ENCODE measurements at places on chromosomes 4 and X.

DNA sequence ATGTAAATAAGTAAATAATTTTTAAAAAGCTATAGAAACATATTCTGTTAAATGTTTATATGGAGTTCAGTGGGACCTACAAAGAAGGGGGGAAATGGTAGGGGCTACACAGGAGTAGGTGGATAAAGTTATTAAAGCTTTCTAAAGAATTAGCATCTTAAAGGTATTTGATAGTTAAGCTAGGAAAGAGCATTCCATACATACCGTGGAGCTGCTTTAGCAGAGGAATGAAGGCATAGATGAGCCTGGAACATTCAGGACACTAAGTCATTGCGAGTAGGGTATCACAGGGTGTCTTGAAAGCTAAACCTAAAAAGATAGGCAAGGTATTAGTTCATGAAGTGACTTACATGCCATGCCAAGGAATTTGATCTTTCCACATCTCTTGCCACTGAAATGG lies 60.4 kb downstream of the SLC10A6 start:
- DNase-seq = no peak

- no peak for DNase-seq
These were observed 186.4 kb downstream of the PPP4R3C start for GRCh38 chrX:27276751-27277150.

DNA sequence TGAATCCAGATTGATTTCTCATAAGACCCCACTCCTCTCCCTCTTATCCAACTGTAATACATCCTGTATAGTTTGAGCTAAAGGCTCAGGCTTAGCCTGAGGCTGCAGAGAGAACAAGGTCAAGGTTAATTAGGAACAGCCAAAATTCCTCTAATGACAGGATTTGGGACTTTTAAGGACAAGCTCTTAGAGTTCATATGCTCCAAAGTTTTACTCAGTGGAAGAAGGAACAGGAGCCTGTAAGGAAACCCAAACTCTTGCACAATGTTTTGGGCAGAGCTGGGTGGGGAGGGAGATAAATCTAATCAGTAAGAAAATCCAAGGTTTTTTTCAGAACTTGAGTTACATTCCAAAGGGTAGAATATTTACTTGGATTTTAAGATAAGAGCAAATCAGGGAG lies 238.8 kb downstream of the QDPR start:
- no peak for DNase-seq

DNA sequence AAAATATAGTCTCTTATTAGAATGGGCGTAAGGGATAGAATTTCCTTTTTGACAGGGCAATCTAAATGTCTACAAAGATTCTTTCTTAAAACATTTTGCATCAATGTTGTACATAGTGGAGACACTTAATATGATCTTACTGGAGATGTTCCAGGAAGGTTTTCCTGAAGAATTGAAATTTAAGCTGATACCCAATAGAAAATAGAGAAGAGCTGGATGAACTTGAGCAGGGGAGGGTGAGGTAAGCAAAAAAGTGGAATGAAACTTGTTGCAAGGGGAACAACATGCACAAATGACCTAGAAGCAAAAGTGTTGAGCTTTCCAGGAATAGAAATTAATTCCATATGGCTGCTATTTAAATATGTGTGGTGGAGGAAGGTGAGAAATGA lies 19.7 kb downstream of the SLAIN2 start:
- DNase-seq = no peak

DNA sequence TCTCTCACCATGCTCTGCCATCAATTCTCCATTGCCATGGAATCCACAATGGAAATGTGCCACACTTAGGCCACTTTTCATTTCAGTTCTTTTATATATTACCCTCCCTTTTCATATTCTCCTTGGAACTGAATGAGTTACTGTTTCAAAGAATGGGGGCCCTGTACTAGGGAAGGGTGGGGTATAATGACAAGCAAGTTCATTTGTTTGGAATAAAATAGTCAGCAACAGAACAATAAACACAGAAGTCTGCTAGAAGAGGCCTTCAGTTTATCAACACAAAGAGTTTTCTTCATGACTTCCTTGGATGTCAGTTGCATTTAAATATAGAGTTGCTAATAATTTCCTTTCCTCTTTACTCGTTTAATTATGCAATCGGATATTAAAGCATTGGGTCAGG lies 478.3 kb upstream of the FTHL17 start:
- DNase-seq = no peak

DNA sequence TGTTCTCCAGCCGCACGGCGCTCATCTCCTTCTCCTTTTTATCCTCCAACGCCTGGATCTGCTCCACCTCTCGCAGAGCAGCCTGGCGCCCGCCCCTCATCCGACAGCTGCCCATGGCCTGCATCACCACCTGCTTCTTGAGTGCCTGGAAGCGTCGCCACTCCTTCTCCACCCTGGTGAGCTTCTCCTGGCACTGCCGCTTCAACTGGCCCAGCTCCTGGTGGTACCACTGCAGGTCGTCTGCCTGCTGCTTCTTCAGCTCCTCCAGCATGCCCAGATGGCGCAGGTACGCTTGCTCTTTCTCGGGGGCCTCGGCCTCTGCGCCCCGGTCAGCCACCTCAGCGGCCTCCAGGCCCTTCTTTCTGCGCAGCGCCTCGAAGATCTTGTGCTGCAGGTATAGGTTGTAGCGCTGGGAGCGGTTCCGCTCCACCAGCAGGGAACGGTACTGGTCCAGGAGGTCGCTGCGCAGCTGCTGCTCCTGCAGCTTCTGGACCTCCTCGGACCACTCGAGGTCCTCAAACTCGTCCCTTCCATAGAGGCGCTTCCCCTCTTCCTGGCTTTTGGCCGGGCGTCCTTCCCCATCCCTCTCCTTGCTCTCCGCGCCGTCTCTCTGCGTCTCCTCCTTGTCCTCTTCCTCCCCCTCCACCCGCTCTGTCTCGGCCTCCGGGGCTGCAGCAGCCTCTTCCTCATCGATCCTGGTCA lies 1.2 kb upstream of the TADA2B start:
- DNase-seq = no peak

- DNase-seq = no peak
These were observed 14.3 kb downstream of the FAM47B start for GRCh38 chrX:34956916-34957315.

DNA sequence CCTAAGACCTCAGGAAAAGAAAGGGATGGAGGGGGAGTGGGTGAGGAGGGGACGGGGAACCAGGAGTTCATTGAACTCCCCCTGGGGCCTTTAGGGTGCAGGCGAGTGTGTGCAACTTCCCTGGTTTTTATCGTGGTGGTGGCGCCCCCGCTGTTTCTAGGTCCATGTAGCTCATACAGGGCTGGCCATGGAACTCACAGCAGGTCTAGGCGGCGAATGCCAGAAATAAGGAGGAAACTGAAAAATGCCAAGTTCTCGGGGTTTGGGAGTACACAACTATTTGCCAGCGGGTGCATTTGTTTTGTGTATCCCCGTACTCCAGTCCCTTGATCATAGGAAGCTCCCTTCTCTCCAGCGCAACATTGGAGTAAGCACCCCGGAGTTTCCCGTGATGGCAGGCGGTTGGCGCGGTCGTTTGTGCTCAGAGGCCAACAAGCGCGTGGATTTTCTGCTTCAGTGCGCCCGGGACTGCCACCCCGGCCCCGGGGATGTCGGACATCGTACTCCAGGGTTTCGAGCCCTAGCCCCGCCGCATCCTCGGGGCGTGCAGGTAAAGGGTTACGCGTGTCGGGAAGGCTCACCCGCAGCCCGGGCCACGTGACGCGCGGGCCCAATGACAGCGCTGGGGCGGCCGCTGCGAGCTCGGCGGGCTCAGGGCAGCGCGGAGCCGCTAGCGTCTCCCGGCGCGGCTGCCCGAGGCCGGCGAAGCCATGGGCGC lies 208.9 kb downstream of the NWD2 start:
- DNase-seq = no peak

DNA sequence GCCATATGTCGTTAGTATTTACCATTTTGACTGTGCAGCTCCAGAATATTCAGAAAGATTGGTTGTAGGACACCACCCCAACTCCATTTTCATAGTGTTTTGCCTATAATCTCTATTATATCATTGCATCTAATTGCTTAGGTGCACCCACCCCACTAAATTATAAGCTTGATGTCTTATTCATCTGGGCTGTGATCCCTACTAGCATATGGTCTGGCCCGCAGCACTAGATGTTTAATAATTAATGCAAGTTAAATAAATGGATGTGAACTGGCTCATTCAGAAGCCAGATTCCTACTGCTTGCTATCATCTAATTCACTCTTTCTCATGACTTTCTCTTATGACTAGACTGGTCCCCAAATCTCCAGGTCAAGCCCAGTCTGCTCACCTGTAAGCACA lies 143.5 kb downstream of the RELL1 start:
- DNase-seq = no peak

- DNase-seq = no peak
These were observed 76.2 kb downstream of the CLDN34 start for GRCh38 chrX:10043386-10043785.

- DNase-seq = no peak
These were observed 150.1 kb downstream of the HNRNPD start for GRCh38 chr4:82223715-82224114.

DNA sequence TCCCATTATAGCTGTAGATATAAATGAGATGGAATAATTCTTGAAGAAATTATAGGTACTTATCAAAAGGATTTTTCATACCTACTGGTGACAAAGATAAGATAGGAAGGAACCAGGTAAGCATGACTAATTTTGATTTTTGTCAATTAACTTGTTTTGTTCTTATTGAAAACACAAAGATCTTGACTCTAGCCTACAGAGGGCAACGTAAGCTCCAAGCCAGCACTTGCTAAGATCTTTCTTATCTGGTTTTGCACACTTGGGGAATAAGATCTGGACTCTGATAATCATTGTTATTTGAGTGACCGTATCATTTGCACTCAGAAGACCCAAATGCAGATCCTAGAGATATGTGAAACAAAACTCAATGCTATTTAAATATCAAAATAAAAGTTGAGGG lies 223.4 kb downstream of the VEGFC start:
- no peak for DNase-seq

DNA sequence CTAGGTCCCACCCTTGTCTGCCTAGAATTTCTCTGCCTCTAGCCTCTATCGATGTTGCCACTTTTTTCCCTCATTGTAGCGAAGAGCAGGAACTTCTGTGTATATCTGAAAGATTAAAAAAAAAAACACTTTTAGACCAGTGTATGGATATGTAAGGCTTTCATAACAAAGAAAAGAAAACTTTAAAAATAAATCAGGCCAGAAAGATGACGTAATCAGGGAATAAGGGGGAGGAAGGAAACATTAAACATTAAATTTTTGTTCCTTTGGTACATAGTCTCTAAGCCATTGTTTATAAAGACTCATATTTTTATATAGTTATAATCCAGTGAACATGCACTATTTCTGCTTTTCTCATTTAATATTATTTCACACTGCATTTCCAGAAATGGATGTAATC lies 26.2 kb upstream of the FTHL17 start:
- DNase-seq = no peak
